ENCODE measurements at places on chromosomes 2 and 18.

DNA sequence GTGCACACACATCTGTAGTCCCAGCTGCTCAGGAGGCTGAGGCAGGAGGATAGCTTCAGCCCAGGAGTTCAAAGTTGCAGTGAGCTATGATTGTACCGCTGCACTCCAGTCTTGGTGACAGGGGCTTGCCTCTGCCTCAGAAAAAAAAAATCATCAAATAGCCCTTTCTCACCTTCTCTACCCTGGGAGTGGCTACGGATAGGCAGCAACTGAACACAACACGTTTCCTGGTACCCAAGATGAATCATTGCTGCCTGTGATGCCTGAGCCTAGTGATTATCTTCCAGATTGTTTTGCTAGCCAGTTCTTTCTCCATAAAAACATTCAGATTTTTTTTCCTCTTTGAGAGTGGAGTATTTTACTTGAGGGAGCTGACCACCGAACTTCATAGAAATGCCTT is 13.5 kb downstream of the INPP4A start:
- DNase-seq = no peak

GRCh38 chr2:181810823-181811695 is 80.5 kb upstream of the ITPRID2 start:
- peak; percentile 11 for DNase-seq

DNA sequence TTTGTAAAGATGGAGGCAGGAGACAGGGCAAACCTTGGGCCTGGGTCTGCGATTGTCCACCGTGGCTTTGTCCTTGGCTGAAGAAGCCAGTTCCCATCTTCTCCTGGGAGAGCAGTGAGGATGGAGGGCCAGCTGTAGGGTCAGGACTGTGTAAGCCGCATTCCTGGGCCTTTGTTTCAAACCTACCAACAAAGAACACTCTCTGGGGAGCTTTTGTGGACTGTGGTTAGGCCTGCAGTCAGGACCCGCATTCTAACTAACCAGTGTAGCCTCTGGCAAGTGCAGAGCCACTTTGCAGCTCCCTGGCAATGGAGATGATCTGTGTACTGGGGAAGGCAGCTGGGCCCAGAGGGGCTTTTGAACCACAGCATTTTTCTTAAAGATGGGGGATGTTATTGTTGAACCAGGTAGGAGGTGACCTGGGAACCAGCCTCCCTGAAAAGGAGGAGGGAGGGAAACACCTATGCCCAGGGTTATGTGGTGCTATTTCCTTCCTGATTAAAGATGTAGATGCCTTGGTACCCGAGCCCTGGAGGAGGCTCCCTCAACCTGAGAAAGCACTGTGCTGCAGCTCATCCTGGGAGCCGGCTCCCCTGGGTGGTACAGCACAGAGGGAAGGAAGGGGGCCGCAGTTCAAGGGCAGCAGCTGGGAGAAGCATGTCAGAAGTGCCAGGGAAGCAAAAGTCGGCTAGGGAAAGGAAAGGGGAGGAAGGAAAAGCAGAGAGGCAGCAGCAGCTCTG is 12.7 kb upstream of the SMAD4 start:
- DNase-seq = peak; percentile 40

GRCh38 chr2:238987352-238987981 is 139.6 kb downstream of the TWIST2 start:
- DNase-seq = peak; percentile 61

GRCh38 chr2:117674172-117674571 is 140.3 kb upstream of the DDX18 start:
- no peak for DNase-seq

GRCh38 chr2:10043906-10044601 is 704 bp downstream of the KLF11 start:
- peak; percentile 83 for DNase-seq

DNA sequence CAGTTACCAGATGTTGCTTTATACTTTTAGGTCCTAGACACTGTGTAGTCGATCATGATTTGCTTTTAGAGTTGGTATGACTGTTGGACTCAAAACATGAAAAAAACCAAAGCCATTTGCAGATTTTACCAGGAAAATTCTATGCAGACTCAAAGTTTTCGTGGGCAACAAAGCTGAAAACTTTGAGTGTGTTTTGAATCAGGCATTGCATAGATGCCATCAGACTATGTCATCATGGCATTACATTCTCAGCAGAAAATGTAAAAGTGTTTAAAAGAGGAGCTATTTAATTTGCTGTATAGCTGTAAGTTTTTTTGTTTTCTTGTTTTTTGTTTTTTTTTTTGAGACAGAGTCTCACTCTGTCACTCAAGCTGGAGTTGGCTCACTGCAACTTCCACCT is 43.5 kb upstream of the ELAC1 start:
- no peak for DNase-seq

DNA sequence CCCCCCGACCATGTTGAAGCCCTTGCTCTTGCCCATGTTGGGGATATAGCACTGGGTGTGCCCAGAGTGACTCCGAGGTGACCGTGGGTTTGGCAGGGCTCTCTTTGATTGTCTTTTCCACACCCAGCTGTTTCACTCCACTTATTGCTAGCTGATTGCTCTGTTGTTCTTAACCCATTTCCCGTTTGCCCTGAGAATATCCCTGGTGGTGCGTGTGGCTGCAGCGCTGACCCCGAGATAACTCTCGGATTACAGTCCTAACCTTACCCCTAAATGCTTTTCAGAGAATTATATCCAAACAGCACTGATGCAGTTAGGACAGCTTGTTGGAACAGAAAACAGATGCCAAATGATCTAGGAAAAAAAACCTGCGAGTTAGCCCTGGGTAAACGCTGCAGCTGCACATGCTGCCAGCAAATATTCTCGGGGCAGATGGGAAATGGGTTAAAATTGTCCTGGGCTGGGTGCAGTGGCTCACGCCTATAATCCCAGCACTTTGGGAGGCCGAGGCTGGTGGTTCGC is 34.3 kb upstream of the SNORC start:
- no peak for DNase-seq

GRCh38 chr2:127657232-127657595 is 11.3 kb downstream of the GPR17 start:
- no peak for DNase-seq

- no peak for DNase-seq
These were observed 293.7 kb downstream of the NDUFA10 start for GRCh38 chr2:239731422-239731821.

DNA sequence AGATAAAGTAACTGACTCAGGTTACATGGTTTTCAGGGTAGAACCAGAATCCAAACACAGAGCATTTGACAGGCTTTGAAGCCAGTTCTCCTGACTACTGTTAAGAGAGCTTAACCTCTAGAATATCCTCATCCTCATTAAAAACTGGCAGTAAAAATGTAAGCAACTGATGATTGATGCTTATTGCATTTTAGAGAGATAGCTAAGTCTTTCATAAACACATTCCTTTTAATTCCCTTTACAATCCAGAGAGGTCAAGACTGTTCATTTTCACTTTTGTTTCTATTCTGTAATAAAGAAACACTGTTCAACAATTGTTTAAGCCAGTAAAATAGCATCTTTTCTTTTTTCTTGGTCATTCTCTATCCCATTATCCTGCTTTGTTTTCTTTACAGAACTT is 53.9 kb upstream of the RAB27B start:
- DNase-seq = no peak

DNA sequence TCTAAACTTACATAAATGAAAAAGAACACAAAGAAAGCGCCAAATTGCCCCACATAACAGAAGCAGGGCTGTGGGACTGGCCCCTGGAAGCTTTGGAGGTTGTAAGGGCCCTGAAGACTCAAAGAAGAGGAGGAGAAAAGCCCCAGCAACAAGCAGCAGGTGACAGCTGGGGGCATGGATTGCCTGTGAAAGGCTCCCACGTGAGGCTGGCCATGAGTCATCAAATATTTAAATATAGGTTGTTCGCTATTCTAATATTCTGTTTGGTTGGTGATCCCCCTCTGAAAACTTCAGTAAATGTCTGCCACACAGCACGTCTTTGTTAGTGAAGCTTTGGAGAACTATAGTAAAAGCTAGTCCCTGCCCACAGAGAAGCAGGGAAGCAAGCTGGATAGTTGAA is 132.4 kb downstream of the MREG start:
- no peak for DNase-seq

DNA sequence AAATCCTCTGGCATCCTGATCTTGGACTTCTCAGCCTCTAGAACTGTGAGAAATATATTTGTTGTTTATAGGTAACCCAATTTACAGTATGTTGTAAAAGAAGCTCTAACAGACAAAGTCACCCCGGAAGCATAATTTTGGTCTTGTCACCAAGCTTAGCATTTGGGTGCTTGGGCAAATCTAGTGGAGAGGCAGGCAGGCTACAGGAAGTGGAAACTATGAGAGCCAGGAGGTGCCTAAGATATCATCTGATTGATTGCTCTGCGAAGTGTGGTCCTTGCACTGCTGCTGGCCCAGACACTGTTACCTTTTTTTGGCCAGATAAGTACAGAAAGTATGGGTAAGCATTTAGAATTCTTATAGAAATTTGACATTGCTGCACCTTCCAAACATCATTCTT is 102.9 kb downstream of the CDC42EP3 start:
- DNase-seq = no peak

GRCh38 chr18:76621226-76621625 is 126.2 kb upstream of the ZNF516 start:
- peak; percentile 45 for DNase-seq

DNA sequence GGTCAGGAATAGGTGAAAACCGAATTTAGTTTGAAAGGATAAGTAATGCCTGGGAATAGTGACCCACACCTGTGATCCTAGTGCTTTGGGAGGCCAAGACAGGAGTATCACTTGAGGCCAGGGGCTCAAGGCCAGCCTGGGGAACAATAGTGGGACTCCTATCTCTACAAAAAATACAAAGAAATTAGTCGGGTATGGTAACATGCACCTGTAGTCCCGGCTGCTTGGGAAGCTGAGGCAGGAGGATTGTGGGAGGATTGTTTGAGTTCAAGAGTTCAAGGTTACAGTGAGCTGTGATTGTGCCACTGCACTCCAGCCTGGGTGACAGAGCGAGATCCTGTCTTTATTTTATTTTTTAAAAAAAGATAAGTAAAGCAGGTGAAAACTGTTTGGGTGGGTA is 3.8 kb upstream of the MYO1B start:
- DNase-seq = no peak

DNA sequence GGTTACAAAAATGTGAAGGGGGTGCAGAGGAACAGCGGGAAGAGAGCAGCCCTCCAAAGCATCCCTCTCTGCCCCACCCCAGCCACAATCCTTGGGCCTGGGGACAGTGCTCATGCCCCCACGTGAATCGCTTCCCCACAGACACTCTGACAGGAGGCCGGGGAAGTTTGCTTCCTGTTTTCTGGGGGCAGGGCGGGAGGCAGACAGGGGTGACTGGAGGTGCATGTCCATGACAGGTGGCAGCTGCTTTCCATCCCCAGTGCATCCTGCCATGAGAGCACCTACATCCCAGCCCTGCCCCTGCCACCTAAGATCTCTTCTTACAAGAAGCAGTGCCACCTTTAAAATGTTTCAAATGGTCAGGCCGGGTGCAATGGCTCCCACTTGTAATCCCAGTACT is 47.2 kb upstream of the UBE2F start:
- DNase-seq = no peak

All from retina (tissue), 1 donor.